CD4-positive, alpha-beta T cell (primary cell): ENCODE measurements at places on chromosomes 12 and 14. TPM values are rescaled to one million over a fixed set of nuclear protein-coding genes. Genes with fewer than 3 reads are reported as not detected.

DNA sequence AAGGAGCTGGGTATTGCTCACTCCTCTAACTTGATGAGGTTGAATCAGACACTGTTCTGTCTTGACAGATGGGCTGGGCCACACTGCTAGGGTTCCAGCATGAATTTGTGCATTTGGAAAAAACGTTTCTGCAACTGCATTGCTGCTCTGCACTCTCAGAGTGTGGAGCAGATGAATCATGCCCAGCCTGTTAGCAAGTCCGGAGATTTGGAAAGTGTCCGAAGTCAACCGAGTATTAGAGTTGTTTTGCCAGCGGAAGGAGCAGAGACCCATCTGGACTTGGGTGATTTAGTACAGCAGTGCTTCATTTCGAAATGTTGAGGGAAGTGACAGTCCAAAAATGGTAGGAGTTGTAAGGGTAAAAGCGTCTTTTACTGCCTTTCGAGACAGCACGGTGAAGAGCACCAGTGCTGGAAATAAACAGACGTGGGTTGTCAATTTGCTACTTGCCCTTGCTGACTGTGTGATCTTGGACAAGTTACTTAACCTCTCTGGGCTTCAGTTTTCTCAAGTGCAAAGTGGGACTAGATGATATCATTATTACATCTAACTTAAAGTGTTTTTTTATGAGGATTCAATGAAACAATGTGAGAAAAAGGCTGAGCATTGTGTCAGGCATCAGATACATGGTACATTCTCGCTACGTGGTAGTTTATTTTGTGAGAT lies 139.5 kb downstream of the CHST11 start:
- DNase-seq, result no peak

DNA sequence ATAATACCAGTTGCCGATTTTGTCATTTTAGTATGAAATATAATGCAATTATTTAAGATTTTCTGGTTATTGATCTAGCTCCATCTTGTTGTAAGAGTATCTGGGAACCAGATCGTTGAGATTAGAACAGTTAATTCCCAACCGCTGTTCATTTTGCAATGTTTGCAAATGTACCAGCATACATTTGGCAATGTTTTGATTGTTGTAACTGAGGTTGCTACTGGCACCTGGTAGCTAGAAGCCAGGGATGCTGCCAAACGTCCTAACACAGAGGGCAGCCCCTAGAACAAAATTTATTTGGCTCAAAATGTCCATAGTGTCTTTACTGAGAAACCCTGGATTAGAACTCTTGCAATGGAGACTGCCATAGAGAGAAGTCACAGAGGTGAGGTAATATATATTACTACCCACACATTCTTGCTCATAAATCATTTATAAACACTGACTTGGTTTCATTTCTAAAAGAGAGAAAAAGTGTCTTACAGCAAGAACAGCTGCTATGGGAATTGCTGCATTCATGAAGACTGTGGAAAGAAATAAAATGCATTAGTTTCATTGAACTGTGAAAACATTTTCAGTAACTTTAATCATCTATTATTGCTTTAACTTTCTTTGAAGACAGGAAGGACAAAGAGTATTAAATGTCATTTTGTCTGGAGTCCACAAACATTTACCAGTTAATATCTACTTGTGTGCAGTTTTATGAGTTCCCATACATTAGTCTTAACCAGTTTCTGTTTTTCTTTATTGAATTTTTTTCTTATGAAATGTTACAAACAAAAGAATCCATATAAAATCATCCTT lies 46.2 kb downstream of the ABCC9 start:
- no peak for DNase-seq

The PLEKHH1 gene
- 0.53 TPM for total RNA-seq

- no peak for DNase-seq
Measured at GRCh38 chr12:96809522-96809921, 97.5 kb upstream of the NEDD1 start.

DNA sequence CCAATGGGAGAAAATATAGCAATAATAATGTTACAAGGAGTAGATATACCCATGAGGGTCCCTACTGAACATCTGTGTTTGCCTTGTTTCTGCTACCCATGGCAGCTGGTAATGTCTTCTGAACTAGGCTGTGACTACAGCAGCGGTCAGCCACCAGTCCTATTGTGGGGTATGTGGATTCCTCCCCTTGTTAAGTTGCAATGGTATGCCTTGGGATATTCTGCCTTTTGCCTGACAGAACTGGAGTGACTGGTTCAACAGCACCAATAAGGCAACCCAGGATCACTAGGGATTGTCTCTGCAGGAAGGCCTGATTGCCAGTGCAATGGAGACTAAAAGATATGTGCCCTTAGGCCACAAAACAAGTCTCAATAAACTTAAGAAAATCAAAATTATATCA lies 9.7 kb upstream of the ATL1 start:
- no peak for DNase-seq

DNA sequence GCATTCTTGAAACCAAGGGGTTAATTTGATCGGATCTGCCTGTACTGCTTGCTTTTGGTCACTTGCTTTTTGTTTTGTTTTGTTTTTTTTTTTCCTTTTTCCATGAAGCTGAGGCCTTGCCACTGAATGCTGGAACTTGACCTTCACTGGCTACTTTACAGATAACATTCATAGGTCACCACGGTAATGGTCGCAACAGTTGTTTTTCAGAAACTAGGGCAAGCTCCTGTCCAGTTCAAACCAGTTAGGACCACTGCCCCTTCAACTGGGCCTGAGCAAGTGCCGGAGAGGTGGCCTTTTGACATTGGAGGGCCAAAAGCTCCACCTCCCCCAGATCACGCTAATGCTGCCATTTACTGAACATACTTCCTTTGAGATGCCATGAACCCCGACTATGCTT lies 147.6 kb downstream of the FOXN3 start:
- DNase-seq, result no peak
